Liver (tissue), 10 donors: ENCODE measurements at places on chromosomes 7 and 10. TPM values are rescaled to one million over a fixed set of nuclear protein-coding genes. Genes with fewer than 3 reads are reported as not detected.

DNA sequence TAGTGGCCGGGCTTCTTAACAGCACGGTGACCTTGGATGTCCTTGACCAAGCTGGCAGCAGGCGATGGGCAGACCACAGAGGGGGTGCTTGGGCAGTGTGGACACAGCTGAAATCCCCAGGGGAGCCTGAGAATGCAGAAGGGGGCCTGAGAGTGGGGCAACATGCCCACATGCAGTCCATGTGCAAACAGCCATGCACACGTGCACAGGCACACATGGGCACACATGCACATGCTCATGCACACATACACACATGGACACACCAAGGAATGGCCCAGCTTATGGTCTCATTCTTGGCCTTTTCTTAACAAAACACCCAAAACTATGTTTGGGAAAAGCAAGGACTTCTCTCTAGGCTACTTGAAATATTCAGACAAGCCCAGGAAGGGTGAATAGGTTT lies 483.9 kb upstream of the MKI67 start:
- H3K36me3 ChIP-seq, result no peaks in the 10 kb centered on the region
- no peak overlapping the region for H3K4me3 ChIP-seq
- no peaks in the 10 kb centered on the region for H3K27me3 ChIP-seq
- DNase-seq, result no peak
- no peak overlapping the region for H3K27ac ChIP-seq

Gene TLL2
- total RNA-seq, result 0.19 TPM

GRCh38 chr10:123848564-123849457 lies 42.8 kb downstream of the CPXM2 start:
- no peaks in the 10 kb centered on the region for H3K27me3 ChIP-seq
- no peak overlapping the region for H3K27ac ChIP-seq
- H3K4me3 ChIP-seq, result no peak overlapping the region
- no peaks in the 10 kb centered on the region for H3K4me1 ChIP-seq
- H3K36me3 ChIP-seq, result no peaks in the 10 kb centered on the region

Gene GCK
- 0.09 TPM for total RNA-seq
